ENCODE measurements at places on chromosomes 16 and 17.

DNA sequence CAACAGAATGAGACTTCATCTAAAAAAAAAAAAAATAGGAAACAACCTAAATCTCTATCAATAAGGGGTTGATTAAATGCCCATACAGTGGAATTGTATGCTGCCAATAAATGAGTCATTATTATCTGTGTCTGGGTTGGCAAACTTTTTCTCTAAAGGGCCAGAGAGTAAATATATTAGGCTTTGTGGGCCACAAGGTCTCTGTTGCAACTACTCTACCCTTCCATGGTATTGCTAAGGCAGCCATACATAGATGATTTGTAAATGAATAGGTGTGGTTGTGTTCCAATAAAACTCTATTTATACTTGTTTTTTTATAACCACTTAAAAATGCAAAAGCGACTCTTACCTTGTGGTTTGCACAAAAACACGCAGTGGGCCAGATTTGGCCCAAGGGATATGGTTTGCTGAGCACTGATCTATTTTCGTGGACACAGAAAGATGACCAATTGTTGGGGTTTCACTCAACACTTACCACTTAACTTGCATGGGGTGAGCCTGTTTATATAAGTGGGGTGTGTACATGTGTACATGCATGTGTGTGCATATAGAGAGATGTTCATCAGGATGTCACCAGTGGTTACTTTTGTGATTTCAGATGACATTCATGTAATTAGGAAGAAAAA is 12.4 kb upstream of the IL4R start:
- no peak for DNase-seq

DNA sequence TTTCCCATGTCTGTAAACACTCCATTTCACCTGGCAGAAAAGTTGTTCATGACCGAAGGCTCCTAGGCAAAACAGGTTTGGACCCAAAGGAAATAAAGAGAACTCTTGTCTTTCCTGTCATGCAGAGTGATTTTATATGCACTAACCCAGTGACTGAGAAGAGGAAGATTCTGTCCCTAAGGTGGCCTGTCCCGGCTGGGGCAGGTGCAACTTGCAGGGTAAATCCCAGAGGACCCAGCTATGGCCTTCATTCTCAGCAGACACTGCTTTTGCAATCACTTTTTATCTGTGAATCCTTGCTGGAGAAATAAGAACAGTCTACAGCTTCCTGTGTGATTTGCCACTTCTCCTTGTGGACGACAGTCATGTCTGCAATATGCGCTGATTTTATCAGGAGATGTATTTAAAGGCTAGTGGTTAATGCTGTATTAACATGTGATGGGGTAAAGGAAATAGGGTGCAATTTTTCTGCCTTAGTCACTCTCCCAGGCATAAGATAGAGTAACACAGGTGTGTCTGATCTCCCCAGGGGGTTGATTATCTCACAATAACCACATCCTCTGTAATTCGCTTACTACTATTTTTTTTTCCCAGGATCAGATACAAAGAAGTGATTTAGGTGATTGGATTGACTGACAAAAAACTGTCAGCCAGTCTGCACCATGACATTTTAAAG is 696.8 kb upstream of the SOX9 start:
- no peak for DNase-seq

DNA sequence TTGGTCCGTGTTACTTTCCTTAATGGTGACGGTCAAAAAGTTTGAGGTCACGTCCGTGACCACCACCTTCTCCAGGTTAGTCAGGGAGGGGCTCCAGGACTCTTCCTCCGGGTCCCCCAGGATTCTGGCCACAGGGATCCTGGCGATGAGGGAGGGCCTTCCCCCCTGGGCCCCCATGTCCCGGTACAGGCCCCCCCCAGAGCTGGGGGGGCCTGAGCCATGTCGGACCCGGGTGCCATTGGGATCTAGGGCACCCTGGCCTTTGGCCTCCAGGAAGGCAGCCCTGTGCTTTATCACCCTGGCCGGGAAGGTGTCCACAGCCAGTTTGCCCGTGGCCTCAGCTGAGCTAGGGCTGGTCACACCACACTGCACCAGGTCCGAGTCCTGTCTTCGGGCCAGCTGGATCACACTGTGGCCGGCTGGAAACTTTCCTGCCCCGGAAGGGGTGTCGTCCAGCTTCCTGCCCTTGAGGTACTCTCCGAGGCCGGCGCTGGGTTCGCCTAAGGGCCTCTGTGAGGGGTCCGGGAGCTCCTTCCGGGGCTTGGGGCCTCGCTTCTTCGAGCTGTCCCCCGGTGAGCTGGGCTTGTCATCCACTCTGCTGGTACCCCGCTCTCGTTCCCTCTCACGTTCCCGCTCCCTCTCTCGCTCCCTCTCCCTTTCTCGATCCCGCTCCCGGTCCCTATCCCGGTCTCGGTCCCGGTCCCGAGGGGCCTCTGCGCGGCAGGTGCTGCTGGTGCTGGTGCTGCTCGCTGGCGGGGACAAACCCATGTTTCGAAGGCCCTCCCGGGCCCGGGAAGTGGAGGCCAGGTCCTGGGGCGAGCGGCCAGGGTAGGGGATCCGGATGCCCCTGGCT is 2.0 kb downstream of the CBX8 start:
- peak; percentile 24 for DNase-seq

DNA sequence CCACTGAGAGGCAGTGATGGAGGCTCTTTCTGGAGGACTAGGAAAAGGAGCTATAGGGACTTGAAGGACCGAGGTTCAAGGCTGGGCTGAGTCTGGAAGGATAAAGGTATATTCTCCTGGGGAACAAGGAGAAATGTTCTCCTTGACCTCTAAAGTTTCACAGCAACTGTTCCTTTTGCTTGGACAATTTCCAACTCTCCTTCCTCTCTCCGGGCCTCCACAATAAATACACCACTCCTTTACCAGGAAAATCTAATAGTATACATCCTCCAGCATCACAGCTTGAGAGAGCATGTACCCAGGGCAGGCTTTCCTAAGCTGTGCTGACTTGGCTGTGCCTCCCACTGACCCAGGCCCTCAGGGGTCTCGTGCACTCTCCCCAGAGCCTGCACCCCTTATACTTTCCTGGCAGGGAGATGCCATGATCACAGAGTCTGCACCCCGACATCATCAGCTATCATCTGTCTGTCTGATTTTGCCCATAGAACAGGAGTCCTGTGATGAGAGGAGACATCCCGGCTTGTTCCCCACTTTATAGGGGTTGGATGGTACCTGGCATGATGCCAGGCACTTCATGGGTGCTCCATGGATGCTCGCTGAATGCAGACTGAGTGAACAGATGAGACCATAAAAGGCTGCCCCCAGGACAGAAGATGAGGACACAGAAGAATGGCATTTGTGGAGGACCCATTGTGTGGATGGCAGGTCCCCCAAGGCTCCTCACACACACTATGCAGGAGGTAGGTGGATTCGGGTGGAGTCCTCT is 582.6 kb upstream of the CDH5 start:
- DNase-seq = no peak

- DNase-seq = peak; percentile 56
Observed at GRCh38 chr17:15945527-15946191, 729 bp downstream of the ADORA2B start.

GRCh38 chr17:2025622-2026309 is 632 bp upstream of the RTN4RL1 start:
- peak; percentile 74 for DNase-seq

DNA sequence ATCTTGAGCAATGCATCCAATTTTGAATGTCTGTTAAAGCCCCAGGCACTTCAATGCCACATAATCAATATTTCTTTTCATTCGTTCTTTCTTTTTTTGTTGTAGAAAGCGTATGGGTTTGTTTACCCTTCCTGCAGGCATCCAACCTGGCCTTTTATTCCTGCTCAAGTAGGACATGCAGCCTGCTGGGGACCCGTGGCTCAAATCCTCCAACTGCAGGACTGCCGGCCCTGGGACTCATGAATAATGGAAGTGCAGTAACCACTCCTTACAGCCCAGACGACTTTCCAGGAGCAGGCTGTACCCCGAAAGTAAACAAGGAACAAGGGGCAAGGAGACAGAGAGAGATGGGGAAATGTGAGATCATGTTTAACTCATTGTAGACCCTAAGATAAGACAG is 126.4 kb downstream of the SALL1 start:
- DNase-seq = peak; percentile 32

- DNase-seq = no peak
Observed at GRCh38 chr16:14324581-14324980, 253.5 kb downstream of the MRTFB start.

DNA sequence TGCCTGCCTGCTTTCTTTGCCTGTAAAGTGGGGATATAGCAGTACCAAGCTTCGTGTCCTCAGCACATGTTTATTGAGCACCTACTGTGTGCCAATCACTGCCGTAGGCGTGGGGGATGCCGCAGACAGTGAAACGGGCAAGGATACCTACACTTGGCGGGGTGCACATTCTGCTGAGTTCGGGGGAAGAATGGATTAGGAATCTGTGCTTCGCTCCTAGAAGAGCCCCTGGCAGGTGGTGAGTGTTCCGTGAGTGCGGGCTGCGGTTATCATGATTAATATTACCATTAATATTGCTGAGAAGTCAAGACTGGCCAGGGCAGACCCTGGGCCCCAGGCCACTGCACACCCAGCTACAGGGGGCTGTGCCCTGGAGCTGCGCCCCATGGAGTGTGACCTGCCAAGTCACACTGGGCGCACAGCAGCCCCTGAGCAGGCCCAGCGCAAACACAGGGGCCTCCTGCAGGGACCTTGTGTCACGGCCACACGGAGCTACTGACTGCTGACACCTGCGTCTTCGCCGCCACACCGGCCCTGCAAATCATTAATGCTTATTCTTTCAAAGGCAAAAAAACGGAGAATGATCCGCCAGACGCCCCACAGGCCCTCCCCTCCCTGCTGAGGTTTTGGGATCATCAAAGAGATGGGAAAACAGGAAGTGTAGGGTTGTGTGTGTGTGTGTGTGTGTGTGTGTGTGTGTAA is 213.4 kb upstream of the GSE1 start:
- DNase-seq = no peak

DNA sequence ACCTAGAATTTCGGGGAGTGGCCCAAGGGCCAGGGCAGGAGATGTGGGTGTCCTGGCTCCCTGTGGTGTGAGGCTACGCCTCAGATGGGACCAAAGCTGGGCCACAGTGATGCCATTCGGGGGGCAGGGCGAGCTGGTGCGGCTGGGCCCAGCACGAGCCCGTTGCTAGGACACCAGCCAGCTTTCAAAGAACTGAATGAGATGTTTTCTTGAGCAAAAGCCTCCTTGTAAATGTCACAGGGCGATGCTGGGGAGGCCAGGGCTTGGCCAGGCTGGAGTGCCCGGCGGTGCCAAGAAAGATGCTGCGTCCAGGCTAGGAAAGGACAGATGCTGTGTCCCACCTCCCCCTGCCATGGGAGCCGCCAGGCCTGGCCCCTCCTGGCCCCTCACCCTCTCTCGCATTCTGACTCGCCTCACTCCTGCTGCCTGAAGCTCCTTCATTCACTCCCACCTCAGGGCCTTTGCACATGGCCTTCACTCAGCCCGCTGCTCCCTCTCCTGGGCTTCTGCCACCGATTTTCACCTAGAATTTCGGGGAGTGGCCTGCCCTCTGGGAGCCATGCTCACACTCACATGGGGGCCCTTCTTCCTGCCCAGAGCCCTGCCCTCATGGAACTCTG is 39.1 kb downstream of the CPNE2 start:
- DNase-seq = no peak

DNA sequence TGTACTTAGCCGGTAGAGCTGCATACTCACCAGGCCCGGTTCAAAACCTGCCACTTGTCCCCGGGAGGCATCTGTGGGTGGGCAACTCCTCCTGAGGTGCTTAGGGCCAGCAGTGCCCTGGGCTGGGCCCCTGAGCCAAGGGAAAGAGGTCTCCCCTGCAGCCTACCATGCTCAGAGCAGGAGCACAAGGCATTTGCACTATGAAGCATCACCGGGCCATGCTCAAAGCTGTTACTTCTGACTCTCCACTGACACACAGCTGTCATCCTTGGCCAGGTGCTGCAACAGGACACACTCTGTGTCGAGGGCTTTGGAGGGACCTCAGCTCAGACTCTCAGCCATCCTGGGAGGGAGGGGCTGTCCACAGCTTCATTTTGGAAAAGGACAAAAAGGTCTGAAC is 37.2 kb downstream of the SLC38A8 start:
- DNase-seq = no peak

- no peak for DNase-seq
Observed at GRCh38 chr17:61783556-61784304, 79.6 kb downstream of the BRIP1 start.

DNA sequence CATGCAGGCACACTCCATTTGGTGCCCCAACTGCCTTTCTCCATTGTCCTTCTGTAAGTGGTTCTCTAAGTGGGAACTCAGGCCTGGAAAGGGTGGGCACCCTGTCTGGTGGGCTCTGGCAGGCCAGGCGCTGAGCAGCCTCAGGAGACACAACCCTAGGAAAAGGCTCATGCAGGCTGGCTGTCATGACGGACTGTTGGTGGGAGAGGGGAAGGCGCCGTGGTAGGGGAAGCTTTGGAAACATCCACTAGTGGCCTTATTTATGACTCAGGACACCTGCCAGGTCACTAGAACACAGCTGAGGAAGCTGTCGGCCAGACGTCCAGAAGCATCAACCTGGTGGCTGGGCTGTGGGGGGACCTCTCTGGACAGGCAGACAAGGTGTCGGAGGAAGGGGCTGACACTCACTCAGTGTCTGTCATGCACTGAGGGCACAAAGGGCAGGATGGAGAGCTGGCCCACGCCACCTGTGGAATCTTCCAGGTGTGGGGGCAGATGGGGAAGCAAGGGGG is 216.0 kb downstream of the SEC14L1 start:
- DNase-seq = no peak

DNA sequence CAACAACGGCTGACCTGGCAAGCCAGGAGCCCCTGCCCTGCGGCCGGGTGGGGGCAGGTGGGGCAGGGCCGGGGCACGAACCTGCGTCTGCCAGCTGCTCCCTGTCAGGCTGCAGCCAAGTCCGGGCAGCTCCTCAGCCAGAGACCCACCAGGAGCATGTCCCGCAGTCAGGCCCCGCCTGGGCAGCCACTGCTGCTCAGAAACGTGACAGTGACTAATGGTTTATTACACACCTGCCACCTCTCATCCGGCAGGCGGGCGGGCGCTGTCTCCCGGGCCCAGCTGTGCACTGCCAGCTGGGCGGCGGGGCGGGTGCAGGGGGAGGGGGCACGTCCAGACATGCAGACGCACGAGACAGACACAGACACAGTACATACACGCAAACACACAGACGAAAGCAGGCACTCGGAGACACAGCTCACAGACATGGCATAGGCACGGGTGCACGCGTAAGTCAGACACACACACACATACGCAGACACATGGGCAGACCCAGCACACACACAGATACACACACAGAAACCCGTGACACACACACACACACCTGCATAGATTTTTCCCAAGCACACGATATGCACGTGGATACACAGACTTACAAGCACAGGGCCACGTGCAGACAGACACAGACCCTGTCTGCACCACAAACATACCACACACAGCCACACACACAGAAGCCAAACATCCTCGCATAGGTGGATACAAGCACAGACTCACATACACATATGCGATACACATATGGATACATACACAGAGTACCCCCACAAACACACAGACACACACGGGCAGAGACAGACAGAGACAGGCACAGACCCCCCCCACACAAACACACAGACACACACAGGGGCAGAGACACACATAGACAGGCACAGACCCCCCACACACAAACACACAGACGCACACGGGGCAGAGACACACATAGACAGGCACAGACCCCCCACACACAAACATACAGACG is 248.3 kb upstream of the CIBAR2 start:
- DNase-seq = no peak

GRCh38 chr17:57808882-57809281 is 41.0 kb downstream of the MRPS23 start:
- no peak for DNase-seq
